Stimulated activated CD8-positive, alpha-beta memory T cell treated with anti-CD3 and anti-CD28 coated beads, Interleukin-2, amount 100 ng/mL, for 1 hour (primary cell): ENCODE measurements at places on chromosomes 11 and 22.

- no peak for DNase-seq
Observed at GRCh38 chr11:10844356-10844755, 13.5 kb downstream of the ZBED5 start.

GRCh38 chr11:123517559-123518364 lies 87.7 kb downstream of the GRAMD1B start:
- DNase-seq: no peak

GRCh38 chr11:76455331-76455730 lies 10.5 kb downstream of the EMSY start:
- no peak for DNase-seq

DNA sequence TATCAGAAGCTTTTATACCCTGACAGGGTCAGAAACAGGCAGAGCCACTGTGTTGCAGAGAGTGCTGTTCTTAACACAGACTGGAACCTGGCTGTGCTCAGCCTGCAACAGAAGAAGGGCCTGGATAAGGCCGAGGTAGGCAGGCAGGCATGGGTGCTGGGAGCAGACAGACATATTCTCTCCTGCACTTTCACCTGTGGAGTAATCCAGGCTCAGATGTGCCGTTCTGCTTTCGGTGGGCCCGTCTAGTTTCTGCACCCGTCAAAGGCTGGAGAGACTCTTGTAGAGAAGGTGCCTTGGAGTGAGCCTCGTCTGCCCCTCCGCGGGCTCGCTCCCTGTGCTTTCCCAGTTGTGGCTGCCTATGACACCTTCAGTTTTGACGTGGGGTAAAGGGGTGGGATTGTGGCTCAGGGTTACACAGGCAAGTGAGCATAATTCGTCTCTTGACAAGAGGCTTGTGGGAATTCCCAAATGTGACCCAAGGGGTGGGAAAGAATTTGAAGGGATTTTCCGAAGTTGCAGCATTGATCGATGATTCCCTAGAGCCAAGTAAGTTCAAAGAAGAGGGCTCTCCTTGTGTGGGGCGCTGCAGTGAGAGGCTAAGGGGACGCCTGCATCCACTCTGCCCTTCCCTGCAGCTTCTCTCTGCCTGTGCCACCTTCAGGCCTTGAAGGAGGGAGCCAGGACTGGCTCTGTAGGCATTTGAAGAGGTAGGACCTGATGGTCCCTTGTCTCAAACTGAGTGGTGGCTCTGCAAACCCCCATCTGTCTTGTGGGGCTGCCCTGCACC lies 16.2 kb upstream of the ST3GAL4 start:
- DNase-seq: no peak

DNA sequence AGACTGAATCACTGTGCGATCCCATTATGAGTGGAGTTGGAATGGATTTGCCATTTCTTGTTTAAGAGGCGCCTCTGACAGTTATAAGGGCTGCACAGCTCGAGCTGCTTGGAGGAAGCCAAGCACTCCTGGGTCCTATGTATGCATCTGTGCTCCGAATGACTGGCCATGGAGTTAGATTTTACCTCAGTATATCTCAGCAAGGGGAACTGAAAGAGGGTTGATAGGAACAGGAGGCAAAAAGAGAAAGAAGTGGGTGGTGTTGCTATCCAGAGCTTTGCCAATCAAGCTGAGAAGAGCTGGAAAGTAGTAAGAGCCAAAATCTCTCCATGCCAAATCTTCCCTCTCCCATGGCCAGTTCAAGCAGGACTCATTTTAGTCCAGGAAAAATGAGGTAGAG lies 632.0 kb upstream of the KIRREL3 start:
- DNase-seq: no peak

DNA sequence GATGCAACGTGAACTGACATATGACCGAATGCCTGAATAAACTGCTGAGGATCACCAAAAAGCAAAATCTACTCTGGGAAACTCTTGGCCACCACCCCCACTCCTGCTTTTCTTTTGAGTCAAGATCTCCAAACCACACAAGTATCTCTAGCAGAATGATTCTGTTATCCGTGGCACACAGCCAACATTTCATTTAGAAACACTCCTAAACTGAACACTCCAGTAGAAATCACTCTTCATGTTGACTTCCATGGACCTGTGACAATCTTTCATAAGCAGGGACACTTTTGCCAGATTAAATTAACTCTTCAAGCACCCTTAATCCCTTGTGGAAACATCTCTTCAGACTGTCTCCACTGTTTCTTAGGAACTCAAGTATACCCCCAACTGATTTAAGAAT lies 44.4 kb downstream of the VSIG10L2 start:
- DNase-seq: no peak

DNA sequence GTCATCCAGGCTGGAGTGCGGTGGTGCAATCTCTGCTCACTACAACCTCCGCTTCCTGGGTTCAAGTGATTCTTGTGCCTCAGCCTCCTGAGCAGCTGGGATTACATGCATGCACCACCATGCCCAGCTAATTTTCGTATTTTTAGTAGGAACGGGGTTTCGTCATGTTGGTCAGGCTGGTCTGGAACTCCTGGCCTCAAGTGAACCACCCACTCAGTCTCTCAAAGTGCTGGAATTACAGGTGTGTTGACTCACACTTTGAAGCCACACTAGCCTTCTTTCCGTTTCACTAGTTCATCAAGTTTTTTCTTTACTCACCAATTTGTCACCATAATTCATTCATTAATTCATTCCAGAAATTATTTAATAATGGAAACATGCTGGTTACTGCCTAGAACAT lies 298.4 kb upstream of the MTNR1B start:
- DNase-seq: no peak

DNA sequence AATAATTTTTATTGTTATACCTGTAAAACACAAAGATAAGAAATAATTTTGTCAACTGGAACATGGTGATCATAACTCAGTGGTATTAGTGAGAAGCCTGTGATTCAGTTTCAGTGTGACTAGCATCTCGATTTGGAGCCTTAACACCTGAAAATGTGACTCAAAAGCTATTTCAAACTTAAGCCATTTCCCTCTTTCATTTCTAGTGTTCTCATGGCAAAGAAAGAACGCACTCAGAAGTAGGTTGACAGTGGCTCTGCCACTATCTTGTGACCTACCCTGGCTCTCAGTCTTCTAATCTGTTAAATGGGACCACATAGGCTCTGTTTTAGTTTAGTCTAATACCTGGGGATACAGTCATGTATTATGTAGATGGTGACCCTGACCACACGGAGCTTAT lies 62.7 kb downstream of the ISX start:
- DNase-seq: no peak

DNA sequence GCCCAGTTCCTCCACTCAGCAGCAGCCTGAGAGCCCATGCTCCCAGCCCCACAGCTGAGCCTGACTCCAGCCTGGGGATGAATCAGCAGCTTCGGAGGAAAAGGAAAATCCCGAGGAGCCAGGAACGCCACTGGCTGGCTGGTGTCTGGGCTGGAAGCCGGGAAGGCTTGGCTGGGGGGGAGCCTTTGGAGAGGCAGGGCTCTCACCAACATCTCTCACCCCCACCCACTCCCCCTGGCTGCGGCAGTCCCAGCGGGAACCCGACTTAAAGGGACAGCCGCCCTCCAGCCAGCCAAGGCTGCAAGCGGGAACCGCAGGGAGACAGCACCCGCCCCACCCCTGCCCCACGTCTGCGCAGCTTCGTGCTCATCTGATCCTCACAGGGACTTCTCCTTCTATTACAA lies 28.4 kb downstream of the KIAA0930 start:
- no peak for DNase-seq

- DNase-seq: no peak
Observed at GRCh38 chr11:73234471-73235181, 16.5 kb downstream of the P2RY2 start.

GRCh38 chr22:38240734-38241252 lies 32.0 kb downstream of the TMEM184B start:
- no peak for DNase-seq

DNA sequence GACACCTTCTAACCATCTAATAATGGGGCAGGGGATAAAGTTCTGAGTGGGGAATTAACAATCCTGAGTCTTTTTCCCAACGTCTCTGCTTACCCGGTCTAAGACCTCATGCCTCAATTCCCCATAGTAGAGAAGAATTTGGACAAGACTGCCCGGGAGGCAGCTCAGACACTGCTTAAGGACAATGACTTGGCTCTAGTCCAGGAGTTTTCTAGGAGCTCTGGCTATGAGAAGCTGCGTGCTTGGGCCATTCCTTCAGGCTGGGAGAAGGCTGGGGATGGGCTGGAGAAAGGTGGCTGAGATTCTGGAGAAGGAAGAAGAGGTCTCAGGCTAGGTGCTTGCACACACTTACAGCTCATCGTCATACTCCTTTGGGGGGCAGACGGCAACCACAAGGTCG lies 19.8 kb upstream of the ABCC8 start:
- DNase-seq: no peak

GRCh38 chr22:39469681-39470450 lies 13.1 kb downstream of the MGAT3 start:
- no peak for DNase-seq

DNA sequence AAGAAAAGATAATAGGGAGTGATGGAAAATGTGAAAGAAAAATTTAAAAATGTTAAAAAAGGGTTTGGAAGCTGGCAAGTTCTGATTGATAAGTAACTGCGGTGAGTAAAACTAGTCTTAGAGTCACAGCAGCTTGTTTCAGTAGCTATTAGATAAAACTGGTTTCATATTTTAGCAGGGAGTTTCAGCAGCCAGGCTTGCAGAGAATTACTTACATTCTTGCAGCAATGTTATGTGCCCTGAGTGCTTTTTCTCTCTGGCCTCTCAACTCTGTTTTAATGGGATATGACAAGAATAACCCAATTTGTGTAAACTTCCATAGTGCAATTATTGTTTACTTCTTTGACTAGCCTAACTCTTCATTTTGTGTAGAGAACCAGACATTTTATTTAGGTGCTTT lies 33.6 kb downstream of the PPME1 start:
- DNase-seq: no peak

DNA sequence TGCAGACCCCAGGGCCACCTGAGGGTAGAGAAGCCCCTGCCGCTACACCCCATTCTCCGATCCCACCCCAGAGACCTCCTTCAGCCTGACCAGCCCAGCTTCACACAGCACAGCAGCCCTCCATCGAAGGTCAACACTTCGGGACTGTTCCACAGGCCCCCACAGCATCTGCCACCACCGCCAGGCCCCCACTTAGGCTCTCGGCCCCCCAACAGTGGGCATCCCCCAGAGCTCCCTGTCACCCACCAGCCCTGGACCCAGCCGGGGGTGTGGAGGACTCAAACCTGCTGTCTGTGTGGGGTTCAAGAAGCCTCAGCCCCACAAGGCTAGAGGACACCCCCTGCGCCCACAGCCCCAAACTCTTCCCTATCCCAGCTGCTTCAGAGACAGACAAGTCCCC lies 6.2 kb downstream of the SBF1 start:
- DNase-seq: no peak

GRCh38 chr11:60947700-60948099 lies 4.3 kb downstream of the SLC15A3 start:
- DNase-seq: no peak

DNA sequence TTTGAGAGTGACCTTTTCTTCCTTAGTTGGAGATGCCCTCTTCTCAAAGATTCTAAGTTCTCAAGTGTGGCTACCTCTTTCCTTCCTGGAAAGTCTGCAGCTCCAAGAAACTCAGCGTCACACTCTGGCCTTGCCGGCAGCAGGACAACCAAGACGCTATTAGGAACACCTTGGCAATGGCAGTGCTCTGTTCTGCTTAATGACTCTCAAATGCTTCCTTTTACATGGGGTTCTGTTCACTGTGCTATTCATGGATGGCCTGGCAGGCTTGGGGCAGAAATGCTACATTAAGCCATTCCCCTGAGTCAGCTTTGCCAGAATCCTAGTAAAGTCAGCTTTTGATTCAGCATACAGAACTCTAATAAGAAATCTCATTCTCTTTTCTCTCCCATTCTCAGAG lies 25.9 kb downstream of the LARGE2 start:
- no peak for DNase-seq

DNA sequence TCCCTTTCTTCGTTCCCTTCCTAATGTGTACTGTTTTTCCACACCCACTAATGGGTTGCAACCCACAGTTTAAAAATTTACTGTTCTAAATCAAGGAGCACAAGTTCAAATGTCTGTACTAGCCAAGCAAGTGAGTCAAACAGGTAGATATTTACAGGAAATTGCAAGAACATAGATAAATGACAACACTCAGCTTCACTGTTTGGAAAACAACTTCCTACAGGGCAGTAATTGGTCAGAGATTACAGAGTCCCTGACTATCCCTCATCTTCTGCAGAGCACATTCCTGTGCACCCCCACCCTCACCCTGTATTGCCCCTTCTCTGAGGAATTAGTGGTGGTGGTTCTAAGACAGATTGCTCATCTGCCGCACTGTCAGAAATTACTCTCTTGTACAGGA lies 1.9 kb downstream of the SERPING1 start:
- DNase-seq: no peak

- no peak for DNase-seq
Observed at GRCh38 chr11:130436171-130436570, 7.8 kb upstream of the ADAMTS8 start.

DNA sequence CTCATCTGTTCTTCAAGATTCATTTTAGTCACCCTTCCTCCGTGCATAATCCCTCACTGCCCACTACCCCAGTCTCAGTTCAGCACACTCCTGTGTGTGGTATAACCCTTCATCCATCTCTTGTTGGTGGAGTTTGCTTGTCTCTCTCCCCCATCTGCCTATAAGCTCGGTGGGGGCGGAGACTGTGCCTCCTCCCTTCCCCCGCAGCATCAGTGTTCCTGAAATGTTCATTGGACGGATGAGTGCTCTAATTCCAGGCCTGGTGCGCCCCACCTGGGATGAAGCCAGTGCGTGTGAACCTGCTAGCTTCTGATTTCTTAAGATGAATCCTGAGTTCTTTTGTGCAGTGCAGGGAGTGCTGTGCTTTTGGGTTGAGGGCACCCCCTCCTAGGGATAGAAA lies 100.0 kb downstream of the GRIK4 start:
- DNase-seq: no peak

GRCh38 chr11:46719048-46719542 lies at the start of gene F2:
Gene F2 (plus strand): TSS chr11:46719213. CDS start chr11:46719236, 23 bp downstream.
- no peak for DNase-seq

GRCh38 chr22:48393041-48393370 lies 1434.7 kb downstream of the BRD1 start:
- no peak for DNase-seq

GRCh38 chr11:78427615-78428265 lies 10.1 kb upstream of the GAB2 start:
- DNase-seq: no peak

DNA sequence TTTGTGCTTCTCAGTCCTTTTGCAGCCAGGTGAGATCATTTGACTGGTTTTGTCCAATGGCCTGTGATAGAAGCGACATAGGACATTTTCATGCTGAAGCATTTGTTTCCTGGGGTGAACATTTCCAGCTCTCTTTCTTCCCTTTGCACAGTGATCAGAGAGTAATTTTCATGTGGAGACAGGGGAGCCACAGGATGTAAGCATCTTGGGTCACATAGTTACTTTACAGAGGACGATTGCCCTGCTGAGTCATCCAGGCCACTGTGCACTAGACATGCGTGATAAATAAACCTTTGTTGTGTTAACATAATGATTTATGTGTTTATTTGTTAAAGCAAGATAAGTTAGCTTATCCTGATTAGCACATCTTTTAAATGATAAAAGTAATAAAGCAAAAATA lies 263.5 kb upstream of the CCDC179 start:
- DNase-seq: no peak
